Activated CD4-positive, alpha-beta T cell treated with anti-CD3 and anti-CD28 coated beads, Interleukin-2, amount 10 ng/mL, durations not matched to agents 7 days and 5 days (primary cell): ENCODE measurements at places on chromosomes 6 and 20. TPM values are rescaled to one million over a fixed set of nuclear protein-coding genes. Genes with fewer than 3 reads are reported as not detected.
A peak's percentile ranks its signal among the peaks of the same experiment; 100 is the strongest.

The SLCO4A1 gene
- total RNA-seq: 55.2 TPM

The MYLK2 gene
- 0.52 TPM for total RNA-seq

The PAK5 gene
- total RNA-seq: not detected

The PRKN gene
- total RNA-seq: 0.77 TPM

The ARHGAP18 gene
- total RNA-seq: 7.5 TPM

DNA sequence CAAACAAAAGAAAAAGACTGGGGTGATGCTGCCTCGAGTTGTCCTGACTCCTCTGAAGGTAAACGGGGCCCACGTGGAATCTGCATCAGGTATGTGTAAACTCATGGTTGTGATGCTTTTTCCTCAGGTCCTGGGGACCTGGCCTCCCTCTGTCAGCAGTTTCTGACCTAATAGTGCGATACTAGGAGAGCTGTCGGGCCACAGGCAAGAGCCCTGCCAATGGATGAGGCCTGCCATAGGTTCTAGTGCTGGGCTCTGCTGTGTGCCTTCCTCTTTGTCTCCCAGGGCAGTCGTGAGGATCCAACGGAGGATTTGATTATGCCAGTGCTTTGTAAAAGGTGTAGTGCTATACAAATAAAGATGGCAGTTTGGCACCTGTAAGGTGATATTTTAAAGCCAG lies 71.2 kb downstream of the ASXL1 start:
- H3K4me3 ChIP-seq: no peak overlapping the region
- DNase-seq: no peak
- H3K4me1 ChIP-seq: peaks cover 1% of the 10 kb centered on the region
- no peak overlapping the region for H3K27ac ChIP-seq
- no peaks in the 10 kb centered on the region for H3K27me3 ChIP-seq
- H3K36me3 ChIP-seq: peaks cover 70% of the 10 kb centered on the region

The GABRR1 gene
- not detected for total RNA-seq

DNA sequence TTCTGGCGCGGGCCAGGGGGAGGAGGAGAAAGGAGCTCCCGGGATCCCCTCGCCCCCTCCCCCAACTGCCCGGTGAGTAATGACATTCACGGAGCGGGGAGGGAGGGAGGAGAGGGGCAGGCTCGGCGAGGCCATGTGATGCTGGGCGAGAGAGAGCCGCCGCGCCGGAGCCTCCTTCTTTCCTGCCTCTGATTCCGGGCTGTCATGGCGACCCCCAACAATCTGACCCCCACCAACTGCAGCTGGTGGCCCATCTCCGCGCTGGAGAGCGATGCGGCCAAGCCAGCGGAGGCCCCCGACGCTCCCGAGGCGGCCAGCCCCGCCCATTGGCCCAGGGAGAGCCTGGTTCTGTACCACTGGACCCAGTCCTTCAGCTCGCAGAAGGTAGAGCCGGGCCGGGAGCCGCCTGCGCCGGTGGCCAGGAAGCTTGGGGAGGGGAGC lies at the start of gene GDAP1L1:
GDAP1L1 (plus strand) TSS at position 178 of the 441 bp plus-strand sequence; CDS start at position 205, 27 bp downstream.
- H3K36me3 ChIP-seq: no peaks in the 10 kb centered on the region
- H3K27me3 ChIP-seq: peaks cover 26% of the 10 kb centered on the region
- no peak for DNase-seq
- H3K4me1 ChIP-seq: no peaks in the 10 kb centered on the region
- H3K27ac ChIP-seq: no peak within 1 kb of the TSS

The BANF2 gene
- total RNA-seq: not detected

GRCh38 chr20:38315290-38315966 lies 11.5 kb downstream of the BPI start:
- H3K4me1 ChIP-seq: no peaks in the 10 kb centered on the region
- H3K4me3 ChIP-seq: no peak overlapping the region
- H3K36me3 ChIP-seq: no peaks in the 10 kb centered on the region
- H3K27ac ChIP-seq: no peak overlapping the region
- H3K27me3 ChIP-seq: no peaks in the 10 kb centered on the region

- H3K36me3 ChIP-seq: no peaks in the 10 kb centered on the region
- DNase-seq: no peak
- no peak overlapping the region for H3K4me3 ChIP-seq
- H3K27ac ChIP-seq: no peak overlapping the region
- no peaks in the 10 kb centered on the region for H3K4me1 ChIP-seq
- H3K27me3 ChIP-seq: no peaks in the 10 kb centered on the region
Measured at GRCh38 chr6:92608751-92609150, 810.6 kb downstream of the EPHA7 start.

DNA sequence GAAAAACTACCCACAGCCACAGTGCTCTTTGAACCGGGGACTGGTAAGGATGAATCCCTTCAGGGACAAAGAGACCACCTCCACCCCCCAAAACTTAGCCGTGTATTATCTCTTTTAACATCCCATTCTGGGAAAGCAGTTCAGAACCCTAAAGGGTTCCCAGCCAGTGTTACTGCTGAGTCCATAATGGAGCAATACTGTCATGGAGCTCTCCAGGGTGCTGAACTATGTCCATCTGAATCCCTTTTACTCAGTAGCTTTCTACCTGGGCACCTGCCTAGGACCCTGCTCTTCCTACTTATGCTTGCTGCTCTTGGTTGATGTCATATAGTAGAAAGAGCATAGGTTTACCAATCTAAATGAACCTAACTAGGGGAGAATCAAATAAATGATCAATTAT lies 22.3 kb upstream of the SAYSD1 start:
- no peak overlapping the region for H3K4me3 ChIP-seq
- no peaks in the 10 kb centered on the region for H3K4me1 ChIP-seq
- peak; percentile 69 for DNase-seq
- H3K27me3 ChIP-seq: peaks cover 6% of the 10 kb centered on the region
- no peak overlapping the region for H3K27ac ChIP-seq

DNA sequence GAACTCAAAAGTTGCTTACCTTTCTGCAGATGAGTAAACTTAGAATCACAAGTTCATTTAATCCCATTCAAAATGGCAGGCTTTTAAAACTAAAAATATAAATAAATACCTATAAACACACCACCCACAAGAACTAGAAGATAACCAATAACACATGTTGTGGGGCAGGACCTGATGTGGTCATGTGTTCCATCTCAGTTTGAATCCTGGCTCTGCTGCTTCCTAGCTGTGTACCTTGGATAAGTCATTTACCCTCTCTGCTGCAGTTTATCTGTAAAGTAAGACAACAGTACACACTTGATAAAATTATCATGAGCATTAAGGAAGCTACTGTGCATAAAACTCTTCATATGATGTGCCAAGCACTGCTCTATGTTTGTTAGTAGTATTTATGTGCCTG lies 22.0 kb downstream of the TRIM27 start:
- H3K4me1 ChIP-seq: peaks cover 16% of the 10 kb centered on the region
- no peak for DNase-seq
- no peak overlapping the region for H3K4me3 ChIP-seq
- no peak overlapping the region for H3K27ac ChIP-seq

- peak; percentile 100 for DNase-seq
- peak overlapping the region; percentile 99 for H3K27ac ChIP-seq
- peak overlapping the region; percentile 84 for H3K4me3 ChIP-seq
- peaks cover 13% of the 10 kb centered on the region for H3K4me1 ChIP-seq
Measured at GRCh38 chr6:29649701-29650673, 6.9 kb upstream of the MOG start.

DNA sequence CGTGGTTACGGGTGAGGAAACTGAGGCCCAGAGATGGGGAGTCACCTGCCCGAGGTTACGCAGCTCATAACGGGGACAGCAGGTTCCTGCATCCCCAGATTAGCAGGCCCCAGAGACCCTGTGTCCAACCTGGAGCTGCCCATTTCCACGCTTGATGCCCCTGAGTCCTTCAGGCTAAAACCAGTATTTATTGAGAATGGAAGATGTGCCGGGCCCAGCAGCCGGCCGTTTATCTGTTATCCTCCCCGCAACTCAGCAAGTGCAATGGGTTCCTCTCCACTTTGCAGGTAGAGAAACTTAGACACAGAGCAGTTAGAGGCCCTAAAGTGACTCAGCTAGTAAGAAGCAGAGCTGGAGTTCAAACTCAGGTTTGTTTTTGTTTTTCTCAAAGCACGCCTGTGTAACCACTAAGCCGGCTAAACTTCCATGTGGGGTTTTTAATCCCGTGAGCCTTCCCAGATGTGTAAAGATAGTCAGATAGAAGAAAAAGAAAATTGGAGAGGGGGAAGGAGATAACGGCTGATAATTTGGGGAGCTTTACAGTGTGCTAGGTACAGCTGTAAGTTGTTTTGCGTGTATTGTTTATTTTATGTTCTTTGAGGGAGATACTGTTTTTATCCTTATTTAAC lies 775 bp downstream of the PFDN4 start:
- DNase-seq: peak; percentile 9
- H3K4me1 ChIP-seq: peaks cover 22% of the 10 kb centered on the region
- H3K27me3 ChIP-seq: no peaks in the 10 kb centered on the region
- H3K36me3 ChIP-seq: peaks cover 9% of the 10 kb centered on the region
- peak overlapping the region; percentile 82 for H3K4me3 ChIP-seq

GRCh38 chr6:168385858-168386735 lies 54.9 kb upstream of the SMOC2 start:
- H3K36me3 ChIP-seq: no peaks in the 10 kb centered on the region
- no peak overlapping the region for H3K27ac ChIP-seq
- no peaks in the 10 kb centered on the region for H3K4me1 ChIP-seq
- H3K27me3 ChIP-seq: no peaks in the 10 kb centered on the region
- H3K4me3 ChIP-seq: no peak overlapping the region

The PLCB1 gene
- total RNA-seq: 1.2 TPM

DNA sequence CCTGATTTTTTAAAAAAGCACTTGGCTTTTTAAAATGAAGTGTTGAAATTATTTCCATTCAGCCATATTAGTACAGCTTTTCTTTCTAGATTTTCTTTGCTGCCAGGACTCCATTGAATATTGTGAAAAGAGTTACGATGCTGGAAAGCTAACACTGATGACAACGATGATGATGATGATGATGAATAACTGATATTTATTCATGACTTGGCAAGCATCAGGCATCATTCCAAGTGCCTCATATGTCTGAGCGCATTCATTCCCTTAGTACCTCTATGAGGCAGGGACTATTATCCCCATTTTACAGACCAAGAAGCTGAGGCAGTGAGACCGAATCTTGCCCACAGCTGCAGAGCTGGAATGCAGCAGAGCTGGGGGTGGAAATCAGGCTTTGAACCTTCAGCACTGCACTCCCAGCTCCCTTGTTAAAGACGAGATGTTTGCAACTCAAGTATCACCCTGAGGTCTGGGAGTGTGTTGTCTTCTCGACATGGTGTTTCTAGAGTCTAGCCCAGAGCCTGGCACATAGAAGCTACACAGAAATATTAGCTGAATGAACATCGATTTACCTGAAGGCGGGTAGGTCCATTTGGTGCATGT lies 85.5 kb upstream of the FRMD1 start:
- H3K27me3 ChIP-seq: no peaks in the 10 kb centered on the region
- H3K4me3 ChIP-seq: no peak overlapping the region
- no peaks in the 10 kb centered on the region for H3K4me1 ChIP-seq
- no peak for DNase-seq
- H3K36me3 ChIP-seq: no peaks in the 10 kb centered on the region
- H3K27ac ChIP-seq: no peak overlapping the region

GRCh38 chr6:156850353-156850752 lies 73.2 kb downstream of the ARID1B start:
- DNase-seq: no peak
- H3K27me3 ChIP-seq: no peaks in the 10 kb centered on the region
- no peak overlapping the region for H3K4me3 ChIP-seq
- H3K4me1 ChIP-seq: peaks cover 44% of the 10 kb centered on the region

The SPATS1 gene
- not detected for total RNA-seq

DNA sequence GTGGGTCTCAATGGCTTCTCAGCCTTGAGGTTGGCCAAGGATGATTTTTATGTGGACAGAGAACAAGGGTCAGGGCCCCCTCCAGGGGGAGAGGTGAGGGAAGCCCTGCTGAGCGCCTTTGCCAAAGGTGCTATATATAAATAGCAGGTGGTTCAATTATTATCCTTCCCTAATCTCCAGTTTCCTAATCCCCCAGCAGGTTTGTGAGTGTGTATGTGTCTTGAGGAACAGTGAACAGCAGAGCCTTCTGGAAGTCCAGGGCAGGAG lies 3.2 kb upstream of the SIRPA start:
- peaks cover 2% of the 10 kb centered on the region for H3K4me1 ChIP-seq
- H3K27me3 ChIP-seq: peaks cover 61% of the 10 kb centered on the region
- no peak overlapping the region for H3K27ac ChIP-seq
- DNase-seq: no peak
- H3K4me3 ChIP-seq: no peak overlapping the region

DNA sequence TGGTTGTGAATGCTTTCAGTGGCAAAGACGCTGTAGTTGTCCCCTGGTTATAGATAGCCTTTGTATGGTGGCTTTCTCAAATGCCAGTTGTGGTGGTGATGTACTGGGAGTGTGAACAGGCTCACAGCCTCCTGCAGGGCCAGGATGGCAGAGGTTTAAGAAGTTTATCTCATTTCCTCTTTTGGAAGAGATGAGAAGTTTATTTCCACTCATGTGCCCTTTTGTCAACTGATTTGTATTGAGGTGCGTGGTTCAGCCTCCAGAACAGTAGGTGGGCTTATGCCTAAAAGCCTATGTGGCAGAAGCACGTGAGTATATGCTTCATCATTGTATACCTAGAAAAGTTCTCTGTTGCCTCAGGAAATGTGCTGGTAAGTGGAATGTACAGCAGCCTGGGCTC lies 13.7 kb upstream of the ZFP57 start:
- H3K36me3 ChIP-seq: no peaks in the 10 kb centered on the region
- H3K4me1 ChIP-seq: no peaks in the 10 kb centered on the region
- DNase-seq: no peak
- H3K4me3 ChIP-seq: no peak overlapping the region

- H3K36me3 ChIP-seq: no peaks in the 10 kb centered on the region
- H3K4me1 ChIP-seq: peaks cover 16% of the 10 kb centered on the region
- no peak overlapping the region for H3K4me3 ChIP-seq
- H3K27ac ChIP-seq: no peak overlapping the region
- H3K27me3 ChIP-seq: peaks cover 15% of the 10 kb centered on the region
Measured at GRCh38 chr6:134630508-134631121, 312.7 kb upstream of the SGK1 start.

DNA sequence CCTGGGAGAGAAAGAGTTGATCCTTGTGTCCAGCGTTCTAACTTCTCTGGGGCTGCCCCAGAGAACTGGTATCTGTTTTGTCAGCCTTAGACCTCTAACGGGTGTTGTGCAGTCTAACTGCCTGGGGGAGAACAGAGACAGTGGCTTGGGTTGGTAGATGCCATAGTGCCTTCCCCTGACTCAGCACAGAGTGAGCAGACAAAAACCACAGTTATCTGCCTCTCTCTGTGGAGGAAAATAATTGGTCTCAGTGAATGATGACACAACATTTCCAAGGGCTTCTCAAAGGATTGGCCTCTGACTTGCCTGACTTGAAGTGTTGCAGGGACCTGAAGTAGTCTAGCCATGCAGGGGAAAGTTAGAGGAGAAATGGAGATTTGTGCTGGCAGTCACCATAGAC lies 226.2 kb upstream of the MAN1A1 start:
- no peak overlapping the region for H3K4me3 ChIP-seq
- H3K27ac ChIP-seq: no peak overlapping the region
- no peaks in the 10 kb centered on the region for H3K36me3 ChIP-seq
- H3K4me1 ChIP-seq: no peaks in the 10 kb centered on the region
- H3K27me3 ChIP-seq: peaks cover 8% of the 10 kb centered on the region
- no peak for DNase-seq

GRCh38 chr6:143135325-143135724 lies 74.6 kb downstream of the AIG1 start:
- no peak overlapping the region for H3K27ac ChIP-seq
- H3K4me3 ChIP-seq: no peak overlapping the region
- peaks cover 33% of the 10 kb centered on the region for H3K36me3 ChIP-seq
- H3K4me1 ChIP-seq: peaks cover 14% of the 10 kb centered on the region
- no peaks in the 10 kb centered on the region for H3K27me3 ChIP-seq
- DNase-seq: no peak

The SLC22A3 gene
- total RNA-seq: not detected

The RAMACL gene
- total RNA-seq: 0.32 TPM
